ENCODE measurements at places on chromosomes 6 and 20.

DNA sequence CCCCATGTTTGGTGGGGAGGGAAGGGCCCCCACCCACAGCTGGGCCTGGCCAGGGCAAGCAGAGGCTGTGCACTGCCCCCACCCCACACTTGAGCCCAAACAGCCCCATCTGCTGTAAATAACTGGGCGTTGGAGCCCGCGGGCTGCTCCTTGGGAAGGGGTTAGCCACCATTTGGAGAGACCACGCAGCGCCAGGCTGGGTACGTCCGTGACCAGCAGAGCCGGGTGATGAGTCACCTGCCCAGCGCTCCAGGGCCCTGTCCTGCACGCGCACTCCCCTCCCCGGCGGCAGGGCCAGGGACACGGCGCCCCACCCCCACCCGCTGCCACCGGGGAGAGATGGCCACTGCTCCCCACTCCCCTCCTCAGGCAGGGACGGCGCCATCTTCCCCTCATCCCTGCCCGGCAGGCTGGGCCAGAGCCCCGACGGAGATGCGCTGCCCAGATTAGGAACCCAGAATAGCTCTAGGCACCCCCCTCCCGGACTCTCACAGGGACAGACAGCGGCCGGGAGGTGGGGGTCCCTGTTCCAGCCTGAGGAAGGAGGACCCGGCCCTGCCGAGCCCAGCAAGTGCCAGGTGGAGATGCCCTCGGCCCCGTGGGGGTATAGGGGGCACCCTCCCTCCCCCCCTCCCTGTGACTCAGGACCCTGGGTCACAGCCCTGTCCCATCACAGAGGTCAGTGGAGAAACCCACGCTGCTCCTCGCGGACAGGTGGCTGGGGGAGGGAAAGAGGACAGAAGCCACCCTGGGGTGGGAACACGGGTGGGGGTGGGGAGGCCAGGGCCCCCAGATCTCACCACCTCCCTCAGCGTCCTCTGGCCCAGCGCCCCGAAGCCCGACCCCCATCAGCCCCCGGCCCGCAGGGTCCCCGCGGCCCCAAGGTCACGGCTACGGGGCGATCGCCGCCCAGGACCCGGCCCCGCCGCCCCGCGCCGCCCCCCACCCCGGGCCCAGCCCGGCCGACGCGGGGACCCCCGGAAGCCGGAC lies 642 bp downstream of the EEF1A2 start:
- DNase-seq: no peak

DNA sequence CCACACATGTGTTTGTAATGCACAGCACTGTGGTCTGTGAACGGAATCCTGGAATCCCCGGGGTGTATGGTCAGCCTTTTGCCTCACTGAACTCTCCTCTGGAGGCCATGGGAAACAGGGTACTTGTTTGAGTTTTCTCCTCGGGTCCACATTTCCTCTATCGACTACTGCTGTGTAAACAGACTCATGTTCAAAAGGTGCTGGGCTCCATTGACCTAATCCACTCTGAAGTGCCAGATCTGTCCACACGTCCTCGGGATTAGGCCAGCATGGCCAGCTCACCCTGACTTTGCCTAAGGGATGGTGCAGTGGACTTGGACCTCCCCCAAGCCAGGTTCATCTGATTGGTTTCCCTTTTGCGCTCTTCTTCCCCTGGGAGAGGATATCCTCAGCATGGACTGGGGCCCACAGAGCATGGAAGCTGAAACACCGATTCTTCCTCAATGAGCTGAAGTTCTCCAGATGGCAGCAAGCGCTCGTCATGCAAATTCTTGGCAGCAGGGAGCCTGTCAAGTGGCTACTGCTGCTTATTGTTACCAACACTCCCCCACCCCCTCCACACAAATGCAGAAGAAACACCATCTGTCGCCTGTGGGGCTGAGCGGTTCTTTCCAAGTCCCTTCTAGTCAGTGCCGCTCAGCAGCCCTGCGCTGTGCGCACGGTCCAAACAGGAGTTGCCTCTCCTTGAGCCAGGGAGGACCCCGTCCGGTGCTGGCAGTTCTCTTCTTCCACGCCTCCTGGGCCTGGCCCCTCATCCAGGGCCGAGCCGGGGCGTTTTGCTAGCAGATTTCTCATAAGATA lies 292.6 kb upstream of the MARCKS start:
- no peak for DNase-seq

DNA sequence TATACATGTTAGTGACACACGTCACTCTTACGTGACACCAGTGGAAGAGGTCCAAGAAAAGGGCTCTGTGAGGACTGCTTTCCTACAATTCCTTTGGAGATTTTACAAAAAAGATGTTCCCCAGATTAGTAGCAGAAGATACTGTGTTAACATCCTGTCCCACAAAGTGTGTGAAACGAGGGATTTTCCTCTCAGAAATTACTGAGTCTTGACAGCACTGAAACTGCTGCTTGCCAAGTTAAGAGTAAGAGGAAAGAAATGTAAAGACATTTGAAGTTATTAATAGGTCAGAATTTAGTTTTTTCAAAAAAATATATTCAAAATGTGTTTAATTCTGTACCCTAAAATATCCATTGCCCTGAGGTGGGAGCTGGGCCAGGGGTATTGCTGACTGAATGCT lies 58.8 kb upstream of the MAP7 start:
- no peak for DNase-seq

DNA sequence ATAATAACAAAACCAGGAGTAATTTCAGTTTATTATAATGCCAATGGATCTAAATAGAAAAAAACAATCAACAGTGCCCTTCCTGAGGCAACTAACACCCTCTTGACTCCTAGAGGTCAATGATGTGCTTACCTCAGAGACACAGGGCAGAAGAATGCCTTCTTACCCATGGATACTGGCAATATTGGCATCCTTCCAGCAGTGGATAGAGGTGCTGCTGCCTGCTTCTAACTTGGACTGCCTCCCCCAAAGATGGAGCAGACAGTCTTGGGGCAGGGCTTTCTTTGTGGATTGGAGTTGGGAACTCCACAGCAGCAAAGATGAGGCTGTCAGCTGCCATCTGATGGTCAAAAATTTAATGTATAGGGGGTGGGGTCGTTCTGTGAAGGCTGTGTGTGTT lies 78.7 kb downstream of the AK9 start:
- no peak for DNase-seq

- DNase-seq: no peak
Observed at GRCh38 chr20:37234254-37234581, 27.4 kb downstream of the GHRH start.
